ENCODE measurements at places on chromosomes 6 and 20.
A peak's percentile ranks its signal among the peaks of the same experiment; 100 is the strongest.

DNA sequence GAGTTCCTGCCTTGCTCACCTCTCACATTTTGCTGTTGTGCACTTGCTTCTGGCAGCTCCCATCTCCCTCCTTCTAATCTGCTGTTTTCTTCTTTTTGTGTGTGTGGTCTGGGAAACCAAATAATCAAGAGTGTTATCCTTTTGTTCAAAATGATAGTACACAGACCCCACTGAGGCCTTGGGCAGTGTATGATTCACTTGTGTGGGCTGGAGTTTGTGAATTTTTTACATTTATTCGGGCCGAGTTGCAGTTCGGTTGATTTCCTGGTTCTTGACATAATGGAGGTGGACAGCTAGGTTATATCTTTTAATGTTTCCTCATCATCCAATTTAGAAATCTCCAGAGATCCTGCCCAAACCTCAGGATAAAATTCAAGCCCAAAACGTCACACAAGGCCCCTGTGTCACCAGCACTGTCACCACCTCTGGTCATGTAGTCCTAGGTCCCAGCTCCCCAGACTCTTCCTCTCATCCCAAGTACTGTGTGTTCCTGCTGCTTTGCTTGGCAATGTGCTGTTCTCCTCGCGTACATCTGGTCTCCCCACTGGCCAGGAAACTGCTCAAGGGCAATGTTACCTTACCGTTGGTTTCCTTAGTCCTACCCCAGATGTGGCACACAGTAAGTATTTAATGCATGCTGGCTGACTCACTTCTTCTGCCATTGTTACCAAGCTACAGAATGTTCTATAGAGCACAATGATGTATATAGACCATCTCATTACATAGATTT, 55.7 kb upstream of the PHACTR2 start:
- no peak for DNase-seq

- DNase-seq = no peak
These were observed 3.3 kb downstream of the NDRG3 start for GRCh38 chr20:36742558-36742957.

DNA sequence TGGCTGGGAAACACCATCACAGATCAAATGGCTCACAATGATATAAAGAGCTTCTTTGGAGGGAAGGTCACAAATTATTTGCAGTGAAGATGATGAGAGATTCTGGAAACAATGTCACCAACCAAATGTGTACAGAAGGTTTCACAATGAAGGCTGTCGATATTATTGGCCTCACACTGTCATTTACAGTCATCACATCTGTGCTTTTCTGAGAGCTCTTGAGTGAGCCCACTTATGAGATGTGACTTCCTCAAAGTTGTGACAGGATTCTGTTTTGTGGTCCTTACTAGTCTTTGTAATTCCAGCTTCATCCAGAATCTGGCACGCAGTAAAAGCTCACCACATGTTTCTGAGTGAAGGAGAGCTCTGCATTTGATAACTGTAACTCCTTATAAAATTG, 133.6 kb downstream of the LMBRD1 start:
- DNase-seq = no peak

DNA sequence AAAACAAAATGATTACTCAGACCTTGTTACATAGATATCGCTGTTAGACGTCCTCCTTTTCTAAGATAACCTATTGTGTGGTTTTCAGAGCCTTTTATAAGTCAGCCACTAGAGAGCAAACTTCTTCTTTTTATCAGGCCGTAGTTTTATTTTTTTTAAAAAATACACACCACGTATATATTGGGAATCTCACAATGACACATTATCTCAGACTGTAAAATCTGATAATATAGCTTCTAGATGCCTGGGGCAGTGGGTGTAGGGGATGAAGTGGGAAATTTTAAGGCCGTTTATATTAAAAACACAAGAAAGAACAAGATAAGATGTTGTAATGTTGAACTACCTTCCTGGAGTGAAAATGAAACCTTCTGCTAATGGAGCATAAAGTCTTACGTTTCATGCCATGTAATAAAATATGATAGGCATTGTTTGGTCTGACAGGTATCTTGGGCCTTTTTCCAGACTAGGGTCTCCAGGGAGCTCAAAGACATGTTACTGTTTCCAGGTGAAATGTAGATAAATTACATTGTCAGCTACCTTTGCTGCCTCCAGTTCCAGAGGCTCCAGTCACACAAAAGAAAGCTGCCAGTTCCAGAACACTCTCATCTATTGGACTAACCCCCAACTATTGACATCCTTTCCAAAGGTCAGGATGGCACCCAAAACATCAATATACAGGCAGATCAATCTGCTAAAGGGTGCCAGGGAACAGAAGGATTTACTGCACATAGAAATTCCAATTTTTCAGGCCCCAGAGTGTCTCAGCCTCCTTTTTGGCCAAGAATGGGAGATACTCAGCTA, 130.2 kb upstream of the AKIRIN2 start:
- DNase-seq = peak; percentile 14

- no peak for DNase-seq
These were observed 59.7 kb downstream of the PHACTR1 start for GRCh38 chr6:12776291-12776690.

DNA sequence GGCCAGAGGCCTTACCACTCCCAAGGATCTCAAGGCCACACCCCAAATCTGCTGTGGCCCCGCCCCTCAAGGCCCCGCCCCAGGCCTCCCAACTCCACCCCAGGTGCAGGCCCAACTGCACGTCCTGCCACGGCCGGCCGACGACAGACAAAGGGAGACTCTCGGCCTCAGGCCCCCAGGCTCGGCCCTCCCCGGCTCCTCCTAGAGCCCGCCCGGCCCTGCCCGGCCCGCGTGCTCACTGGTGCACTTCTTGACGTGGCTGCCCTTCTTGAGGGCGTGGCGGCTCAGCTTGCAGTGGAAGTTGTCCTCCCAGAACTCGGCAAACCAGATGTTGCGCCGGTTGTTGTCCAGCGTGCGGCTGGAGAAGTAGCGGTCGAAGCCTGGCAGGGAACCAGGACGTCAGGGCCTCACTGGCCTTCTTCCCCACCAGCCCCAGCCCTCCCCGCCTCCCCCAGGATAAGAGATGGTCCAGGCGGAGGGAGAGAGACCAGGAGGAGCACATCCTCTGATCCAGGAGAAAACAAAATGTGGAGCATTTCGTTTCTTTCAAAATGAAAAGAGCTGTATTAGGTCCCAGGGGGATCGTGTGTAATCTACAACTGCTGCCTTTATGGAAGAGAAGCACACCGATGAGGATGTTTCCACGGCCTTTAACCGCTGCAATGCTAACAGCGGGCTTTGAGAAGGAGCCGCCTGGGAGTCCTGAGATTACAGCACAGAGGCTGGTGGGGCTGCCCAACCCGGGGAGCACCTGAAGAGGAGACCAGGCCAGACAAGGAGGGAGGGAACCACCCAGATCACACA, 89.4 kb downstream of the GRM4 start:
- no peak for DNase-seq

- DNase-seq = no peak
These were observed 809.7 kb downstream of the MAFB start for GRCh38 chr20:39879296-39879695.

DNA sequence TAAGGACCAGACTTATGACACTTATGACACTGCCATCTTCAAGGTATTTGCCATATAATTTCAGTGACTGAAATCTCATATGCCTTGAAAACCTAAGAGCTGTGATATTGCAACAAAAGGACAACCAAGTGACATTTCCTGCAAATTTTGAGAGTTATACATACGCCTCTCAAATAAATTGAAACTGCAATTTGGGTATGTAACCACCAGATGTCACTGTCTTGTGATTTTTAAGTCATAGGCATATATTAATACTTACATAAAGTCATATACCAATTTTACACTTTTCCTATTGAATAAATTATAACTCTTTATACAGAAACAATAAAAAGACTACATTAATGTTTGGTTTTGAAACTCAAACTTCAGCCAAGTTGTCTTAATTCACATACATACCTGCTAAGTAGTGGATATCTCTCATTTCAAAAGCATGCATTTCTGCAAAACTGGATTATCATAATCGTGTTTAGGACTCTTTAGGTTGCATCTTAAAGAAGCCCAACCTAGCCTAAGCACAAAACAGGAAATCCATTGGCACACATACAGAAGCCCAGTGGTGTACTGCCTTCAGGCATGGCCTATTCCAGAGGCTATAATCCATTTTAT, 180.2 kb downstream of the PACRG start:
- DNase-seq = peak; percentile 14

- no peak for DNase-seq
These were observed at the start of gene TCF21 for GRCh38 chr6:133888929-133889556. TCF21 (plus strand) TSS chr6:133889113; CDS start chr6:133889398, 285 bp downstream.

GRCh38 chr6:121503589-121503991, 68.1 kb downstream of the GJA1 start:
- no peak for DNase-seq

DNA sequence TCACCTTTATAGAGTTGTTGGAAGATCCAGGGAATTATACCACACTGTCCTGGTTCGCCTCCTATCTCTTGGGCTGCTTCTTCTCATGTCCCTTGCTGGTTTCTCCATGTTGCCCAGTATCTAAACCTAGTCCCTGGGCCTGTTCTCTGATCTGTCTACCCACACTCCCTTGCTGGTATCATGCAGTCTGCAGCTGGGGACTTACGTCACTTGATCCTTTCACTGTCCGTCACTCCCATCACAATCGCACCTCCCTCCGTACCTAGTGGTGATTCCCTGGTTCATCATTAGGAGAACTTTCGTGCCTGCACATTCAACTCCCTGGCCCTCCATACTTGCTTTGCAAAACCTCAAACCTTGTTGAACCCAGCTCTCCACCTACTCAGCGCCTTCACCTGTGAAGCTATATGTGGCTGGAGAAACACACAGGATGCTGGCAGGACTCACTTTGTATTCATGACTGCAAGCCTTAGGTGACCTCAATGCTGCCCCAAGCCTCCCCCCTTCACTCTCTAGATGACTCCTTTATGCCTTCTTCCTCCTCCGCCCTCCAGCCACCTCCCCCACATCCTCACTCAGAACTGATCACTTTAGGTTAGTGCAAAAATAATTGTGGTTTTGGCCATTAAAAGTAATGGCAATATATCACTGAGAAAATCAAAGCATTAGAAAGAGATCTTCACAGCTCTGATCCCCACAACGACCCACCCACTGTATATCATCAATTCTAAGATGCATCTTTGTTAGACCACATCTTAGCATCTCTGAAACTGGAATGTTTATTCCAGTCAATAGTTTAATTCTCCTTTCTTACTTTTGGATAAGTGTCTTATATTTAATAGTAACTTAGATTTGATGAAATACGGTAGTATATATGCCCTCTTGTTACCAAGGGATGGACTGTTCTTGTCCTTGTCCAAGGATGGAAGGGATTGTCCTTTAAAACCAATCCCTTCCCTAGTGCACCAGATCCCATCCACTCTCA, 26.4 kb downstream of the GDAP1L1 start:
- DNase-seq = no peak

DNA sequence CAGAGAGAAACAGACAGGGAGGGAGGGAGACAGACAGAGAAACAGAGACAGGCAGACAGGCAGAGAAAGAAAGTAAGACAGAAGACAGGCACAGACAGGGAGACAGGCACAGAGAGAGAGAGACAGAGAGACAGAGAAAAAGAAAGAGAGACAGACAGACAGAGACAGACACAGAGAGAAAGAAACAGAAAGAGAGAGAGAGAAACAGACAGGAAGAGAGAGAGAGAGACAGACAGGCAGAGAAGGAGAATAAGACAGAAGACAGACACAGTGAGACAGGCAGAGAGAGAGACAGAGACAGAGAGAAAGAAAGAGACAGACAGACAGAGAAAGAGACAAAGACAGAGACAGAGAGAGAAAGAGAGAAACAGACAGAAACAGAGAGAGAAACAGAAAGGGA, 754.8 kb upstream of the DEFB115 start:
- DNase-seq = no peak

GRCh38 chr6:28081486-28081751, 1.1 kb downstream of the ZNF165 start:
- DNase-seq = no peak

DNA sequence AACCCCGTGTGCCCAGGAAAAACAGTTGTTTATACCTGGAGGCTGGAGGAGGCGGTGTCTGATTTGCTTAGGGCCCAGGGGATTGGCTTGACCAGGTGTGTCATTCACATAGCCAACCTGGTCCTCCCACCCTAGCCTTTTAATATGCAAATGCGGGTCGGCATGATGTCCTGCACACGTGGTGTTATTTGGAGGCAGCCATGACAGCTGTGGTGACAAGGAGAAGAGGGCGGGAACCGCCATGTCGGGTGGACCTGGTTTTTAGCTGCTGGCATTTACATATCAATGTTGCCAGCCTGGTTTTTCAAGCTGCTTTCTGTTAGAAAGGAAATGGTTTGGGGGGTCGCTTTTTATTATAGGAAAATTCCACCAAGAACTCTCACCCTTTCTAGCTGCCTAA, 291.4 kb upstream of the QKI start:
- DNase-seq = no peak

GRCh38 chr20:33237989-33238388, 2.2 kb downstream of the BPIFA1 start:
- DNase-seq = no peak

GRCh38 chr20:4056880-4057279, 41.5 kb upstream of the RNF24 start:
- DNase-seq = no peak

- DNase-seq = no peak
These were observed 374.9 kb downstream of the GJA1 start for GRCh38 chr6:121810158-121811032.

GRCh38 chr6:166903500-166903899, 52.9 kb downstream of the RNASET2 start:
- no peak for DNase-seq

DNA sequence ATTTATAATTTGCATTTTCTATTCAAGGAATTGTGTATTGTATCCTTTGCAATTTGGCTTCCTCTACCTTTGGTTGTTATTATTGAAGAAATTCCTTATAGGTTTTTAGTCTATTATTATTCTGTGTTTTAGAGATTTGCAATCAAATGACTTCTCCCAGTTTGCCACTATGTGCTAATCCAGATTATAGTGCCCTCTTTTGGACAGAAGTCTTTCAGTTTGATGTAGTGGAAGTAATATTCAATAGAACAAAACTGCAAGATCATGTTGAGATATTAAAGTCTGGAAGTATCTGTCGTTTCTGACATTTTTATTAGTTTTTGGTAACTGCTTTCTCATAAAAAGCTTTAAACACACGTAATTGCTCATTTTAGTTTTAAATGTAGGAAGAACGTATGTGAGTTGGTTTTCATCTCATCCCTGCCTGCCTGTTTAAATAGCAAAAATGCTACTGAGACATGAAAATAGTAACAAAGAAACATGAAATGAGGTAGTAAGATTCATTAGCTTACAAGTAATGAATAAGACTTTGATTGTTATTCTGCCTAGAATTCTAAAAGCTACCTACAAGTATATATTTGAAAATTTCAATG, 72.8 kb downstream of the RTN4IP1 start:
- no peak for DNase-seq

DNA sequence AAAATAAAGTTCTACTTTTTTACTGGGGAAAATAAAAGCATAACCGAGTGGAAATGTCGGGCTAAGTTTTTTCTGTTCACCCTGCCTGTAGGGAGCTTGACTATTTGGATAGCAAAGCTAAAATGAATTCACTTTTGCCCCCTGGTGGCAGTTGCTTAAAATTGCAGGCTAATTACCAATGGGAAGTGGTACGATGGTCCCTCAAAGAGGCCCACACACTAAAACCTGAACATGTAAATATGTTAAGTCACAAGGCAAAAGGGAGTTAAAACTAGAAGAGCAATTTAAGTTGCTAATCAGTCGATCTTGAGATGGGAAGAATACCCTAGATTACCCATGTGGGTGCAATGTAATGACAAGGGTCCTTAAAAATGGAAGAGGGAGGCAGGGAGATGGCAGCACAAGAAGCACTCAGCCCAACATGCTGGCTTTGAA, 916 bp upstream of the SUN5 start:
- DNase-seq = no peak
